Hematopoietic multipotent progenitor cell treated with erythropoietin and hydrocortisone succinate and interleukin-3 and kit ligand, for 6 days (in vitro differentiated cells): ENCODE measurements at places on chromosomes 3 and 15.

DNA sequence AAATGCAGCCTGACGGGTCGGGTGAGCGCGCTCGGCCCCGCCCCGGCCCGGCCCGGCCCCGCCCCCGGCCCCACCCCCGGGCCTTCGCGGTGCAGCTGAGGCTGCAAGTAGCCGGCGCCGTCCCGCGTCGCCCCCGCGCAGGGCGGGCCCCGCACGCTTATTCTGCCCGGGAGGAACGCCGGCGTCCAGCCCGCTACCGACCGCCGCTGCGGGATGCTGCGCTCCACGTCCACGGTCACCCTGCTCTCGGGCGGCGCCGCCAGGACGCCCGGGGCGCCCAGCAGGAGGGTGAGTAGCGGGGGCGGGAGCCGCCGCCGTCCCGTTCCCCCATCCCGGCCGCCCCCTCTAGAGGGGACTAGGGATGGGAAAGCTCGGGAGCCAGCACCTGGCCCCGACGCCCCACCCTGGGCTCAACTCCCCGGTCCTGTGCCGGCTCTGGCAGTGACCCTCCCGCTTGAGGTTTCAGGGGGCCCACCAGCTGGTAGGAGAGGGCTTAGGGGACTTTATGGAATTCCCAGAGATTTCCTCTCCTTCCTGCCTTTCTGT lies at the start of gene MYZAP:
MYZAP (plus strand) TSS at position 83 of the 546 bp plus-strand sequence; CDS start at position 214, 131 bp downstream.
- peak; percentile 29 for DNase-seq

DNA sequence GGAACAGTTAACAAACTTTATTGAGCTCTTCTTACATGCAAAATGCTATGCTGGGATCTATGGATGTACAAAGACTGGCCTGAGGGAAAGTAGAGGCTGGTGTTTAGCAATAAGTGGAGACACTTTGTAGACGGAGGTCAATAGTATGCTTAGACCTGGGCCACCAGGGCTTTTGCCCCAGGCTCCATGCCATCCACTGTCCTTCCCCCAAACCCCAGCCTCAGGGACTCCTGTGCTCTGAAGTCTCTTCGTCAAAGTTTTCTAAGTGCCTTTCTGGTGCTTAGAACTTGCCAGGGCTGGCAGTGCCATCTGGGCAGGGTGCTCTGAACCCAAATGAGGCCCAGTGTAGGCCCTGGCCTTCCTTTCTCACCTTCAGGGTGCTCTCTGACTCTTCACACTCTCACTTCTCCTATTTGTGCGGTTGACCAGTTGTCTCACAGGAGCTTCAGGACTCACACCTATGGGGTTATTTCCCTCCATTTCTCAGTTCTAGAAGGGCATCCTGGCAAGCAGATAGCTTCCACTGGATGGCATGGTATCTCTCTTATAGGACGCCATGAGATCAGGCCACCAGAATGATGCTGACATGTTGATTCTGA lies 21.8 kb upstream of the KCNAB1 start:
- no peak for DNase-seq

GRCh38 chr3:31993843-31994242 lies 12.3 kb downstream of the ZNF860 start:
- DNase-seq, result no peak

- no peak for DNase-seq
Measured at GRCh38 chr3:33798113-33798417, 365 bp upstream of the PDCD6IP start.

DNA sequence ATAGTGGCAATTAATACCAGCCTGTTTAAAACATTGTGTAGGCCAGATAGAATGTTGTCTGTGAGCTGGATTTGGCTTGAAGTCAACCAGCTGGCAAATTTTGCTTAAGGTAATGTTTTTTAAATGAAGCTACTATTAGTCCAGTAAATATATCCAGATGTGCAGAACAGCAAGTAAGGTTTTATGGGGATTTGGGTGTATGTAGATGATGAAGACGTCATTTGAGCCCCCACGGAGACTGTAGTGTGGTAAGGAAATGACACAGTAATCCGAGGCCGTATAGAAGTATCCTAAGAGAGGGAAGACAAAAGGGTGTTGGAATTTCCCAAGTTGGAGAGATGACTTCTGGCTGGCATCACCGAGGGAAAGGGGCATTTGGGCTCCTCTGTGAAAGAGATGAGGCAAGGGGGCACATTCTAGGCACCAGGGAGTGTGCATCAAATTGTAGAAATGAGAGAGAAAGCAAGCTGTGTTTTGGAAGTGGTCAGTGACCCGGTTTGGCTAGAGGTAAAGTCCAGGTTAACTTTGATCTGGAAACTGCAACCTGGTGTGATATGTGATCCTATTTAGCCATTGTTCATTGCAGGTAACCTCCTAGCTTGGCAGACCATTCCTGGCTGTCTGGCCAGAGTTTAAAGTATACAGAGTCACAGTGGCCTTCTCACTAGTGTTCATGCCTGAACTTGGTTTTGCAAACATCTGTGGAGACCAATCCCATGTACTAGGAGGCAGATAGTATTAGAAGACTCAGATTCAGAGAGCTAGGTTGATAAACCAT lies 104.2 kb downstream of the ITPR1 start:
- no peak for DNase-seq

- DNase-seq, result no peak
Measured at GRCh38 chr3:15513810-15514662, 7.5 kb downstream of the COLQ start.

- DNase-seq, result no peak
Measured at GRCh38 chr15:87716422-87716821, 540.1 kb downstream of the NTRK3 start.

DNA sequence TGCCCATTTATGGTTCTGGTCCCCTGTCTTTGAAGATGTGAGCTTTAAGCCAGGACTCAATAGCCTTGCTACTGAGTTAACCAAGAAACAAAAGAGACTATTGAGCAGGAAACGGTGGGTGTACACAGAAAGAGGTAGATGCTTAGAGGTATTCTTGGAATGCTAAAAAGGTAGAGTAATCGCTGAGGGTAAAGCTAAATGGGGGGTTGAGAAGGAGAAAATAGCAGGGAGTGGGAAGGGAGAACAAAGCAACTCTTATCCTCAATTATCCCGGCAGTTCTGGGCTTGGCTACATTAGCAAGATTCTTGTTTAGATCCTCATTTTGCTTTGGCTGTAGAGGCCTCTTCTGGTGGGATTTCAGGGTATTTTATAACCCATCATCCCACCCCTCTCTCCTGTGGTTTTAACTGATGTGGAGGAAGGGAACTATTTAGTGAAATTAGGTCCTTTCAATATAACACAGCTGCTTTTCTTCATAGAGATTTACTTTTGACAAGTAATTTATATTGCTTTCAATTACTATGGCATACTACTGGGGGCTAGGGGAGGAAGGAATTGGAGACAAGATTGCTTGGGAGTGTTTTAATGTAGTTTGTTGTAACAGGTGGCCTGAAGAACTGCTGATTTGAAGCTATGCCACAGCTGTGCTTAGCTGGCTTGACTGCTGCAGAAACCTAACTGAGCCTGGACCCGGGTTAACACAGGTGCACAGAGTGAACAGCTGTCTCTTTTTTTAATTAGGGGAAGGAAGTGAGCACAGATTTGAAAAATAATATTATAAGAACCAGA lies 234.3 kb upstream of the CCDC54 start:
- DNase-seq, result no peak

DNA sequence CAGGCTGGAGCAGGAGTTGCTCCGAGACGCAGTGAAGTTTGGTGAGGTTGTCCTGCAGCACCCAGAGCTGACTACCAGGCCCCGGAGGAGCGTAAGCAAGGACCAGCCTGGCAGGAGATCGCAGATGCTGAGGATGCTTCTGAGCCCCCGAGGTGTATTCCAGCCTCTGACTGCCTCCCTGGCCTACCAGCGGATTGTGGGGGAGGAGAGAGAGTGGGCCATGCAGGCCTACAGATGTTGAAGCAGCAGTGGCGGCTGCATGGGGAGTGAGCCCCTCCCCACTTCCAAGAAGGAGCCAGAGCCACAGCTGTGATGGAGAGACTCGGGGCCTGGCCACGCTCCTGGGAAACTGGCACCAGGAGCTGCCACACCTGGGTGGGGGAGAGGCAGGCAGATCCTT lies 302.5 kb upstream of the PROK2 start:
- DNase-seq, result no peak

DNA sequence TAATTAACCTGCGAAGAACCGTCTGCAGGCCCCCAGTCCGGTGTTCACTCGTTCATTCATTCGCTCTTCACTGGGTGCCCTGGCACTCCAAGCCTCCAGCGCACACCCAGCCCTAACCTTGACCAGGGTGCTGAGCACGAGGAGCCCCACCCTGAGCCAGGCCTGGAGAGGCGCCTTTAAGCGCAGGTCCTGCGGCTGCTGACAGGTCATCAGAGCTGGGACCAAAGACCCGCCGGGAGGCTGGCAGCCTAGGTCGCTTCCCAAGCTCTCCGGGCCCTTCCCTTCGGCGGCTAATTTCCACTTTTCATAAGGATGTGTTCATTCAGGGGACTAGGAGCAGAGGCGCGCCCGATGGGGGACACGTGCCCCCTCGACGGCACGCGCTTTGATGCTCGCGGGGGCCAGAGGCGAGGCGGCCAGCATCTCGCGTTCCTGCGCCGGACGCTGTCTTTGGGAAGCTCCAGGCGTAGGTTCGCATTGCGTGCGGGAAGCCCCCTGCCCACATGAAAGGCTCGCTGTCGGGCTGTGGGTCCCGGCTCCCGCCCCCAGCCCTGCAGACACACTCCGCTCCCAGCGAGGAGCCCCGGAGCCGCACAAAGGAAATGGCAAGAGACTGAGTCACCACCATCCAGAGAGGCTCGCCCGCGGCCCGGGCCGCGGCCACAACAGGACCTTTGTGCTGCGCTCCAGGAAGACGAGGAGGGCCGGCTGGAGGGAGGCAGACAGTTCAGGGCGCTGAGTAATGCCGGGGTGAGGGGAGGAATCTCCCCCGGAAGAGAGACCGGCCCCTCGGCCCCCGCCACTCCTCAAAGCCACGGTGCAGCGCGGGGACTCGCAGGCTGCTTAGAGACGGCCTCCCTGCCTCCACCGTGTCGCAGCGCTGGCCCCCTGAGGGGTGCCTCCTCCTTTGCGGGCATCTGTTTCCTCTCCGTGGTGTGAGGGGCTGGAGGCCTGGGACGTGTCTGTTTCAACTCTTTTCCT lies 266.4 kb upstream of the HES1 start:
- peak; percentile 44 for DNase-seq

DNA sequence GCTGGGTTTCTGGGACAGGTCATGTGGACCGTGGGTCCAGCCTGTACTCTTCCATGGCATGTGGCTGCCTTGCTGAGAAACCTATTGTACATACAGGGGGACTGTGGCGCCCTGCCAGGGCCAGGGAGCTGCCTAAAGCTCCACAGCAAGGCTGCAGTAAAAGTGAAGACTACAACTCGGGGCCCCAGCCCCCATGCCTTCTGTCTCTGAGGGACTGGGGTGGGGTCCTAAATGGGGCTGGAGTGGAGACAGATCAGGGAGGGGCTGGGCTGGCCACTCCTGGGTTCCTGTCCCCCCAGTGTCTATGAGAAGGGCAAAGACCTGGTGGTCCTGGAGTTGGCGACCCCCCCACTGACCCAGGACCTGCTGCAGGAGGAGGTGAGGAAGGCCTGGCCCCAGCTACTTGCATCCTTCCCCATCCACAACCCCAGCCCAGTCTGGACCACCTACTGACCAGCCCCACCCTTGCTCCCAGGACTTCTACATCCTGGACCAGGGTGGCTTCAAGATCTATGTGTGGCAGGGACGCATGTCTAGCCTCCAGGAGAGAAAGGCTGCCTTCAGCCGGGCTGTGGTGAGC lies 7.3 kb downstream of the VILL start:
- DNase-seq, result no peak

- no peak for DNase-seq
Measured at GRCh38 chr3:12484983-12485327, 675 bp downstream of the TSEN2 start.

DNA sequence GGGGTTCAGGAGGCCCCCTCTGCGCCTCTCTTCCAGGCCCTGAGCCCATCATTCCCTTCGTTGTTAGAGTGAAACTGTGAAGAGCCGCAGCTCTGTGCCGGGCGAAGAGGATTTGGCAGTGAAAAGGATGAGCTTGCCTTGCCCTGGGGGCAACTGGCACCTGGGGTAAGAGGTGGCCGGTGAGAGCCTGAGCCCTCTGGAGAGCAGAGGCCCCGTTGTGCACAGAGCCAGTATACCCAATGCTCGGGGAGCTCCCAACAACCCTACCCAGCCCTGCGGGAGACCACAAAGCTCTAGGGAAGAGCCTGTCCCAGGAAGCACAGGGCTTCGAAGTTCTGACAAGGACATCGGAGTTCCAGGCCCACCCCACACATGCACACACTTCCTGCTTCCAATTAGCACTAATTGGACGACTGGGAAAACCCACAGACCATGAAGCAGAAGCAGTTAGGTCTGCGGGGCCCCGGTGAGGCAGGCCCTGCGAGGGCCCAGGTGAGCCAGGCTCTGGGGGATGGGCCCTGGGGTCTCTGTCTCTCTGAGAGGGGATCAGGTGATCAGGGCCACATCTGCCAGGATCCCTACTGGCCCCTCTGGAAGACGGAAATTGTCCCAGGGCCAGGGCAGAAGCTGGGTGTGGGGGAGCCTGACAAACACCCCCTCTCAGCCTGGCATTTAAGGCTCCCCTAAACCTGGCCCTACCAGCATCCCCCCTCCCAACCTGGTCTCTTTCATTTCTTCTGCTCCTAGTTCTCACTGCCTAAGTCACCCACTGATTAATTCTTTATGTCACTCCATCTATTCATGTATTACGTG lies 27.9 kb upstream of the SFMBT1 start:
- no peak for DNase-seq

DNA sequence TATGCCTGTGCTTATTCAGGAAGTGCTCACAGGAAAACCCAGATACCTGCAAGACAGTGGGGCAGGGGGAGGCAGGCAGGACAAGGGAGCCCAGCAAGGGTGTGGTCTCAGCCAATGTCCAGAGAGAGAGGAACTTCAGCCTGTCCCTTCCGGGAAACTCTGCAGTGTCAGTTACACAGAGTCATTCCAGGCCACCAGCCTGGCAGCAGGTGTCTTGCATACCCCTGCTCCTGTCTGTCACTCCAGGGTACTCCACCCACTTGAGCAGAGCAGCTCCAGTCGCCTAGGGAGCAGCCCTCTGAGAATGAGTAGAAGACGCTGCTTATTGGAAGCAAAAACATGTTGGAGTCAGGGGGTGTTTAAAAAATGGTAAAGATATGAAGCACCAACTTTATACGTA lies 431.2 kb upstream of the RGMA start:
- DNase-seq, result no peak

GRCh38 chr3:195904368-195904767 lies 4.0 kb downstream of the TNK2 start:
- no peak for DNase-seq

DNA sequence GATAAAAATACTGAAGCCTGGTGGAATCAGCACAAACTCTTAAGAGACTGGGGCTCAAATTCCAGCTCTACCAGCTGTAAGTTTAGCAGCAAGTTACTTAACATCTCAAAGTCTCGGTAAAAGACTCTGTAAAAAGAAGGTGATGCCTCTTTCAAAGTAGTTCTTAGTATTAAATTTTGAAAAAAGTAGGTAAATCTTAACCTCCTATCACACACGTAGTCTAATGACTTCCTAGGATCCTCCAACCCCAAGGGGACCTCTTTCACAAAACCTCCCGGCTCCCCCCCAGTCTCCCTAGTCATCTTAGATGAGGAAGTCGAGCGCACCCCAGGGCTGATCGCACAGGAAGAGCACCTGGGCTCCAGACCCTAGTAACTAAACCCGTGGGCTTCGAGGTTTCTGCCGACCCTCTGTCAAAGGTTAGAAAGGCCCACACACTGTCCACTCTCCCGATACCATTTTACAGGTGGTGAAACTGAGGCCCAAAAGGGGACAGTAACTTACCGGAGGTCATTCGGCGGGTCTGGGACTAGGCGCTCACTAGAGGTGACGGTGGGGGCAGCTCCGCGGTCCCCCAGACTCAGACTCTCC lies 427 bp downstream of the MBD4 start:
- peak; percentile 79 for DNase-seq

- no peak for DNase-seq
Measured at GRCh38 chr15:48475600-48476395, 144.6 kb downstream of the DUT start.

GRCh38 chr3:127387119-127387518 lies 99.3 kb upstream of the PRR20G start:
- DNase-seq, result no peak
